ENCODE measurements at places on chromosomes 2 and 18.
A peak's percentile ranks its signal among the peaks of the same experiment; 100 is the strongest.

DNA sequence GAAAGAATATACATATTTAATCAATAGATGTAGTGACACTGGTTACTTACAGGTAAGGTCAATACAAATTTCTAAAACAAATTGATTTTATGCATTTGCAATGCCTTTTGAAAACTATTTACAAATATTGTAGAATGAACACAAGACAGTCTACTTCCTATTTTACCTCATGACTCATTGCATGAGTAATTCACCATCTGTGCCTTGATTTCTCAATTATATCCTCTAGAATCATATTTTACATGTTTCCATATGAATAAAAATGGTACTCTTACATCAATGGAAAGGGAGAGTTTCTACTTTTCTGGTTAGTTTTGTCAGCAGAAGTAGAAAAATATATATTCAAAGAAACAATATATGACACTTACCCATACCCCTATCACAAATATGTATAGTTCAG lies 203.8 kb upstream of the CDH7 start:
- no peak for DNase-seq

GRCh38 chr2:161032635-161033034 lies 127.6 kb upstream of the TANK start:
- no peak for DNase-seq

DNA sequence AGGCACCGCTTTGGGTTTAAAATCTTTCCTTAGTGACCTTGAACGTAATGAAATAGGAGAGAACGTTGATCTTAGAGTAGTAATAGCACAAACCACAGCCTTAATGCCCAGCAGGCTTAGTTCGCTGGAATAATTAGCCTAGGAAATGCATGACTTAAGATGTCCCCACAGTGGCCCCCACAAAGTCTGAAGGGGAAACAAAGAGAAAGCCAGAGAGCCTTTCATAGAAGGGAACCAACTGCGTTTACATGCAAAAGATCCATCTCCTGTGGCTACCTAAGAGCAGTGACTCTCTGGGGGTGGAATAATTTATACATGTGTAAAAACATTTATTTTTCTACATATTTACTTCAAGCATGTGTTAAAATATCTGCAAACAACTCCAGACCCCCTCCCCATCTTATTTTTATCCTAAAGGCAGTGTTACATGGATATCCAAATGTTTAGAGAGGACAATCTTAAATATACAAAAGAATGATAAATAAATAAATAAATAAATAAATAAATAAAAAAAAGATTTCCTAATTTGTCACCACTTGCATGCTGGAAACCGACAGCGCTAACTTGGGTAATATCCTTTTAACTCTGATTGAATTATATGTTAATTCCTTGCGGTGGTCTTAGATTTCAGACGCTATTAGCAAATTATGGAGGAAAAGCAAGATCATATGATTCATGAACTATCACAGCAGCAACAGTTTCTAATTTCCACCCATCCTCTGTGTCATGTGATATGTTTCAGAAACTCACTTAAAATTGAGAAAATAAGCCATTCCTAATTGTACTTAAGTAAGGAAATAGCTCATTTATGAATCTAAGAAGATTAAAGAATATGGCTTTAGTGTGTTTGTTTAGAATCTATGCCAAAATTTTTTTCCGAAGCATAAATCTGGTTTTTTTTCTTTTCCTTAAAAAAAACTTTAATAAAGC lies 23.4 kb upstream of the CYP1B1 start:
- DNase-seq = no peak

GRCh38 chr2:55995211-55995610 lies 71.6 kb upstream of the EFEMP1 start:
- no peak for DNase-seq

DNA sequence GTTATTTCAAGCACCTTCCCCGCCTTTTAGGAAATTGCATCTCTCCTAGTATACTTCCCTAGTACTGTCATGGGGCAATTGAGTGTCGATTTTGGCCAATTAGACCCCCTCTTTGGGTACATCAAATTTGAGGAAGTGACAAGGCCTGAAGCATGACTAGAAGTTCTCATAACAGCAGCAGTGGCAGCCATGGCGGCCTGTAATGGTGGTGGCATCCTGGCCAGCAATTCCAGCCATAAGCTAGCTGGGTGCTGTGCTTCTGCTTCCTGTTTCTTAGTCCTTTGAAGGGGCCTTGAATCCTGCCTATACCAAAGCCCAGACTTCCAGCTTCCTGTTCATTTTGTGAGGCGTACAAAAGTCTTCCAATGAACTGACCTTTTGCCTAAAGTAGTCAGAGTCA lies 523.1 kb downstream of the PLCL1 start:
- DNase-seq = no peak

GRCh38 chr18:12302391-12303147 lies 5.5 kb upstream of the TUBB6 start:
- DNase-seq = no peak

- DNase-seq = no peak
Observed at GRCh38 chr2:143162123-143162837, 33.1 kb downstream of the ARHGAP15 start.

DNA sequence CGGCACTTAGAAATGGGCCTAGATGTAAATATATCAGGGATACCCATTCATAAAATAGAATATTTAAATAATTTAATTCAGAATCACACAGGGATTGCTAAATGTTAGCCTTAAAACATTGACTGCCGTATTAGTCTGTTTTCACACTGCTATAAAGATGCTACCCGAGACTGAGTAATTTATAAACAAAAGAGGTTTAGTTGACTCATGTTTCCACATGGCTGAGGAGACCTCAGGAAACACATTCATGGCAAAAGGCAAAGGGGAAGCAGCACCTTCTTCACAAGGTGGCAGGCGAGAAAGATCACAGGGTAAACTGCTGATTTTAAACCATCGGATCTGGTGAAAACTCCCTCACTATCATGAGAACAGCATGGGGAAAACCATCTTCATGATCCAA lies 223.6 kb upstream of the GULP1 start:
- DNase-seq = no peak

- no peak for DNase-seq
Observed at GRCh38 chr2:24972315-24972961, 683 bp upstream of the DNAJC27 start.

- DNase-seq = no peak
Observed at GRCh38 chr2:164511738-164512137, 109.5 kb downstream of the GRB14 start.

- DNase-seq = no peak
Observed at GRCh38 chr2:217314021-217314460, 454.2 kb upstream of the TNP1 start.

GRCh38 chr2:102315921-102316320 lies 4.6 kb downstream of the IL1RL1 start:
- DNase-seq = no peak

GRCh38 chr2:14631406-14632040 lies 994 bp upstream of the LRATD1 start:
- DNase-seq = no peak

- peak; percentile 5 for DNase-seq
Observed at GRCh38 chr18:74994502-74995418, 214.2 kb downstream of the PTGR3 start.

- DNase-seq = no peak
Observed at GRCh38 chr2:83584672-83585071, 874.4 kb downstream of the SUCLG1 start.

- no peak for DNase-seq
Observed at GRCh38 chr2:168277276-168277675, 29.9 kb upstream of the STK39 start.

DNA sequence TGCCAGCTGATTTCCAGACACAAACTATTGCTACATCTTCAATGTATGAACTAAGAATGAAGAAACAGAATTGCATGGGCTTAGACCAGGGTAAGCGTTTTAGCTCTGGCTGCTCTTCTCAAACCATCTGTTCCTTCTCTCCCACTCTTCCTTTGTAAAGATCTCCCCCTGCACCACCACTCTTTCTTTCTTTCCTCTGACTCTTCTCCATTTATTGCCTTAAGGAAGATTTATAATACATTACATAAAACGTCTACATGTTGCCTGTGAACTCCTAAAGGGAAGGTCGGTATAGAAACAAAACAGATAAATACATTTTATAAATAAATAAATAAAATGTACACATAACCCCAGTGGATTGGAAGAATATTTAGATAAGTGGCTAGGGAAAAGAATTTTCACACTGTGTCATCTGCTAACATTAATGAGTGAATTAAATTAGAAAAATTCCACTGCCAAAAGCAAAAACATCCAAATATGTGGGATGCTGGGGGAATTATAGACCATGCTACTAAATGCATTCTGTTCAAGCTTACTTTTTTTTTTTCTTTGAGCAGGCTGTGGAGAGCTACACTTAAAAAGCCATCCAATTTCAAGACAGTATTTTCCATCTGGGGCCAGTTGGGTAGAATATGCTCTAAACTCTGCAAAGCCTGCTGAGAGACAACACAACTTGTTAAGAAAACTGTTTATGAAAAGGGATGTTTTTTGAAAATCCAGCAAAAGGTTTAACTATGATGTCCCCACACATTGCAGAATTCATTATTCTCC lies 41.5 kb downstream of the NCKAP5 start:
- no peak for DNase-seq

DNA sequence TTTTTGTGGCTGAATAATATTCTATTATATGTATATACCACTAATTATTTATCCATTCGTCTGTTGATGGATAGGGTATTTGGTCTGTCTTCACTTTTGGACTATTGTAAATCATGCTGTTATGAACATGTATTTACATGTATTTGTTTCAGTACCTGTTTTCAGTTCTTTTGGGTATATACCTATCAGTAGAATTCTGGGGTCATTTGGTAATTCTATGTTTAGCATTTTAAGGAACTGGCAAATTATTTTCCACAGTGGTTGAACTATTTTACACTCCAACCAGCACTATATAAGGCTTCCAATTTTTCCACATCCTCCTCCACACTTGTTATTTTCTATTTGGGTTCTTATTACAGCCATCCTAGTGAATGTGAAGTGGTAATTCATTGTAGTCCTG lies 12.4 kb upstream of the TANK start:
- DNase-seq = no peak

DNA sequence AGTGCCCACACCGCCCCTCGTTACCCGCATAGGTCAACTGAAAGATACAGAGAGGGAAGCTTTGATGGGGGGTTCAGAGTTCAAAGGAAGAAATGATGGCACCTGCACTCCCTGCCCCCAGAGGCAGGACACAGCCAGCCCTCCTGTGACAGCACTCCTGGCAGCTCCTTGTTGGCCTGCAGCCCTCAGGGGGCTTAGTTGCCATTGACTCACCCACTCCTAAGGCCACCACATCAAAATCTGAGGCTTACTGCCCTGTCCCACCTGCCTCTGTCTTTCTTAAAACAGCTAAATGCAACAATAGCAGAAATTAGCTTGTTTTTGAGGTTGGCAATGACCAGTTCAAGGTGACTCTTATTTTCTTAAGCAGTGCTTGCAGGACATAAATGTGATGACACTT lies 31.6 kb upstream of the SLC35F6 start:
- no peak for DNase-seq

DNA sequence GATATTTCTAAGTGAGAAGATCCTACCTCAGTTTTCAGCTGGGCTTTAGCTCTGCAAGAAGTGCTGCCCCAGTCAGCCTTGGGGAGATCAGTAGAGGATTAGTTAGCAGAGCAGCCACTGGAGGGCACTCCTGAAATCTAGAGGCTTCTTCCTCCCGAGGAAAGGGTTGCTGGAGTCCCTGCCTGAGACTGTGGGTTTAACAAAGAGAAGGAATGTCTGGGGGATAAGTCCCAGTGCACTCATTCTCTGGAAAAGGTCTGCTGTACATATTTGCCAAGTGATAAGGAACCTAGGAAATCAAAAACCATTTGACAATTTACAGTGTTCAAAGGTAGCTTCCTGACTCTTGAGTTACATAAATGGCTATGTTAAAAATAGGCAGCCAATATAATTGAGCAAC lies 207.2 kb downstream of the SLC8A1 start:
- DNase-seq = no peak

Measured in activated T-cell treated with anti-CD3 and anti-CD28 coated beads for 48 hours (primary cell).